GM23338 (cell line): ENCODE measurements at places on chromosomes 5 and 9. TPM values are rescaled to one million over a fixed set of nuclear protein-coding genes. Genes with fewer than 3 reads are reported as not detected.

MPDZ gene
- 37.0 and 43.1 TPM in 2 replicates for total RNA-seq

LHX6 gene
- 1.0 and 1.3 TPM in 2 replicates for total RNA-seq

MSMP gene
- not detected in 2 replicates for total RNA-seq

DNA sequence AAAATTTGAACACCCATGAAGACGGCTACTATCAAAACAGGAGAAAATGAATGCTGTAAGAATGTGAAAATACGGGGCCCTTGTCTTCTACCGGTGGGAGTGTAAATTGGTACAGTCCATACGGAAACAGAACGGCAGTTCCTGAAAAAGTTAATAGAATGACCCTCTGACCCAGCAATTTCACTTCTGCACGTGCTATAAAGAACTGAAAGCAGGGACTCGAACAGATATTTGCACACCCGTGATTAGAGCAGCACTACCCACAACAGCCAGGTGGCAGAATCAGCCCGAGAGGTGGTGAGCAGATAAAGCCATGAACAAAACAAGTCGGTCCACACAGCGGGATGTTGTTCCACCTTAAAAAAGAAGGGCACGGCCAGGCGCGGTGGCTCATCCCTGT, 22.6 kb upstream of the SLC12A7 start:
- no peak for DNase-seq

- peak; percentile 8 for DNase-seq
Observed at GRCh38 chr5:51185850-51186329, 197.4 kb upstream of the ISL1 start.
